Left kidney (tissue), 8 donors: ENCODE measurements at places on chromosomes 5 and 9. TPM values are rescaled to one million over a fixed set of nuclear protein-coding genes. Genes with fewer than 3 reads are reported as not detected.

DNA sequence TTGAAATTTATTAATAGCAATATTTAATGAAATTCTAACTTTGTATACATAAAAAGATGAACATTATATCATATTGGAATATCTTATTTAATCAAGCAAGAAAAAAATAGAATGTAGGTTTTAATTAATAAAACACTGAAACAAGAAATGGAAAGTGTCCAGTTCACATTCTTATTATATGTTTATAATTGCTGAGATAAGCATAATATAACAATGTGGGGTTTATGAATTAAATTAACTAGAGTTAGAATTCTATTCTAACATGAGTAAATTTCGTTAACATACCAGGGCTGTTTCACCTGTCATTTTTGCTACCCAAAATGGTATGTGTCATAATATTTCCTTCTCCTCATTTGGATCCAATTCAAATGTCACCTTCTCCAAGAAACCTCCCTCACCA is 12.3 kb downstream of the CDH9 start:
- DNase-seq, result no peak

GRCh38 chr5:82719368-82719767 is 357.8 kb downstream of the TMEM167A start:
- no peak for DNase-seq

SEC24A gene
- 23.7 TPM for polyA plus RNA-seq

- no peak for DNase-seq
Observed at GRCh38 chr9:130583271-130583670, 3.9 kb downstream of the FUBP3 start.

DNA sequence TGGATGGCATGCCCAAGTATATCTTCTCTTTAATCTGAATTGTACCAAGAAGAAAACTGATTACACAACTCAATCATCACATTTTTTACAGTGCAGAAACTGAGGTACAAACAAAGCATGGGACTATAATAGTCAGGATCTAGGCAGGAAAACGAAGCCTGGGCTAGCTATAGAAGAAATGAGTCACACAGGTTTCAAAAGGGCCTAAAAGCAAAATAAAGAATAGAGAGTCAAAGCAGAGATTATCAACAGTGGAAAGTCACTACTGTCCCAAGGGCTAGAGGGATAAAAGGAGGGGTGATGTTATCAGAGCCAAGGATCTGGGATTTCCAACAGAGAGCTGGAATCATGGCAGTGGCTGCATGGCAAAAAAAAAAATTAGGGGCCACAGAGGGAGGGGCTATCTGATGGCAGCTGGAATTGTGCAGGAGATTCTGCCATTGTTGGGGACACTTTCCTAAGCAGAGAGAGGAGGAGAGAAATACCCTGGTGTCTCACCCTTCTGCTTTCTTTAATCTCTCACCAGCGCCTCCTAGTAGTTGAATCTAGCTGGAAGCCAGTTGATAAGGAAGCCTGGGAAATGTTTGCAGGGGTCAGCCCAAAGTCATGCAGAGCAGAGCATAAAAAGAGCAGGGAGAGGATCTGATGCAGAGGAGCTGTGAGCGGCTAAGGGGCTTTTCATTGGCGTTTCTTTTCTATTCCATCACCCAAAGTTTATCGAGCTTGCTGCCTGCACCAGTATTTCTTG is 343.2 kb downstream of the ACTL7B start:
- no peak for DNase-seq
